Stimulated activated CD4-positive, alpha-beta T cell treated with anti-CD3 and anti-CD28 coated beads, TNF-alpha, amount 100 ng/mL, for 1 hour (primary cell): ENCODE measurements at places on chromosomes 2 and 18.

- no peak for DNase-seq
Observed at GRCh38 chr2:5657231-5657630, 35.0 kb upstream of the SOX11 start.

DNA sequence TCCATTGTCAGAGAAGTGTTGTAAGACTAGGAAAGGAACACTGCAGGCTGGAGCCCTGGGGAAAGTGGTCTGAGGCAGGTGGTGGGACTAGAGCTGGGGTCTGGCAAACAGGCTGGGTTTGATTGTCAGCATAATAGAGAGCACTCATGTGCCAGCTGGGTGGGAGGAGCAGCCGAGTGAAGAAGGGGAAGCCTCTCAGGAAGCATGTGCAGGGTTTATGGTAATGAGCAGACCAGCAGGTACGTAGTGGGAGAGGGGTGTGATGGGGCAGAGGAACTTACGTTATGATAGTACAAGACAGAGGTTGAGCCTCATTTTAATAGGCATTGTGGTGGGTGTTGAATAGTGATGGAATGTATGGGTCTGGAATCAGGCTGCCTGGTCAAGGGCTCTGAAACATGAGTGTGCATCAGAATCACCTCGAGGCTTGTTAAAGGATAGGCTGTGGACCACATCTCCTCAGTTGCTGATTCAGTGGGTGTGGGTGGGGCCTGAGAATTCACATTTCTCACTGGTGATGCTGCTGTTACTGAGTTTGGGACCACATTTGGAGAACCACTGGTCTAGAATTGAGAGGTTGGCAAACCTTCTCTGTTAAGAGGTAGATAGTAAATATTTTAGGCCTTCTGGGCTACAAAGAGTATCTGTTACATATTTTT lies 1.7 kb upstream of the MGAT5 start:
- DNase-seq = no peak

- DNase-seq = no peak
Observed at GRCh38 chr2:55916473-55917049, 7.0 kb downstream of the EFEMP1 start.

GRCh38 chr2:203904022-203904421 lies 32.5 kb upstream of the ICOS start:
- DNase-seq = no peak

DNA sequence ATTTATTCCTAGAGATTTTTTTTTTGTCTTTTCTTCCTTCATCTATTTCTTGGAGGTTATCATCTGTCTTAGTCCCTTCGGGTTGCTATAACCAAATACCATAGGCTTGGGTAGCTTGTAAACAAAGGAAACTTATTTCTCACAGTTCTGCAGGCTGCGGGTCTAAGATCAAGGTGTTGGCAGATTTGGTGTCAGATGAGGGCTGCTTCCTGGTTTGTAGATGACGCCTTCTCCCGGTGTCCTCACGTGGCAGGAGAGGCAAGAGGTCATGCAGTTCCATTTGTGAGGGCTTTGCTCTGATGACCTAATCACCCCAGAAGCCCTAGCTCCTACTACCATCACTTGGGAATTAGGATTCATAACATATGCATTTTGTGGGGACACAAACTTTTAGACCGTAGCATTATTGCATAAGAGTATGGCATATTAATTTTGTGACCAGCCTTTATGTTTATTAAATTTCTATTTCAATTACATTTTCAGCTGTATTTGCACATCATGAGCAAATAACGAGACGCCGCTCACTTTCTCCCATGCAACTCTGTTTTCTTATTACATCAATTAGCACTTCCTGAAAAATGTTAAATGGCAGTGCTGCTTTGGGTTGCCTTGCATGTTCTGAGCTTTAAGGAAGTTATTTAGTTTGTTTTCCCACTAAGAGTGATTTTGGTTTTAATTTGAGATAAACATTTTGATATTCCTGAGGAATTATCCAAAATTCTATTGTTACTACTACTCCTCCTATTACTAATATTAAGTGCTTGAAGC lies 246.4 kb upstream of the HDAC4 start:
- no peak for DNase-seq

DNA sequence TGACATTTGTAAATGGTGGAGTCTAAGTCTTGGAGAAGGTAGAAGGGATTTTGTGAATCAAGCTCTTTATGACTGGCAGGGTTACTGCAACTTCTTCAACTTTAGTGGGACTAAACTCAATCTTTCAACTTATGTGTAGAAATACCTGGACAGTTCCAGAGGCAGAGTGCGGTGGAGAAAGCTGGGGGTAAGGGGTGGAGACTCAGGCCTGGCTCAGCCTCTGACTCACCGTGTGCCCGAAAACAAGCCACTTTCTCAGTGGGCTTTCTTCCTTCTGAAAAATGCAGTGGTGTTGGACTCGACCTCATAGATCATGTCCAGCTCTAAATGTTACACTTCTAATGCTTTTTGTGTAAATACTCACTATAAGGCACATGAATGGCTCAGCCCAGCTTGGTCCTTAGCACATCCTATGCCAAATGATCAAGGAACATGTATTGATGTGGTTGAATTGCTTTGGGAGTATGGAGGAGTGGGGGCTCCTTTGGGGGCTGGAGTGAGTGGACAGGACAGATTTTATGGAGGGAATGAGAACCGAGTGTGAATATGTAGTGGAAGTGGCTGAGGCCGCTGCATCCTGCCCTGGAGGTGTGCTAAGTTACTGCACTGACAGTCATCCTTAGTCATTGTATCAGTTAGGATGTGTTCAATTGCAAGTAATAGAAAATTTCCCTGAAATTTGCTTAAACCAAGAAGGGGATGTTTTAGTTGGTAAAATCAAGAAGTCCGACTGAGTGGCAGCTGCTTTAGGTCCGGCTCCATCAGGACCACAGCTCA lies 32.2 kb upstream of the IGFBP5 start:
- no peak for DNase-seq

DNA sequence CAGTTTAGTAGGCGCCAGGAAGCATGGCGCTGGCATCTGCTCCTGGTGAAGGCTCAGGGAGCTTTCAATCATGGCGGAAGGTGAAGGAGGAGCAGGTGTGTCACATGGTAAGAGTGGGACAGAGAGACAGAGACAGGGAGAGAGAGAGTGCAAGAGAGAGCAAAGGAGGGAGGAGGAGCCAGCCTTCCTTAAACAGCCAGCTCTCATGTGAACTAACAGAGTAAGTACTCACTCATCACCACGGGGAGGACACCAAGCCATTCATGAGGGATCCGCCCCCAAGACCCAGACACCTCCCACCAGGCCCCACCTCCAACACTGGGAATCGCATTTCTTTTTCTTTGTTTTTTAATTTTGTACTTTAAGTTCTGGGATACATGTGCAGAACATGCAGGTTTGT lies 40.8 kb upstream of the CLASP1 start:
- no peak for DNase-seq

GRCh38 chr2:233363744-233364235 lies 9.5 kb downstream of the DGKD start:
- DNase-seq = no peak

DNA sequence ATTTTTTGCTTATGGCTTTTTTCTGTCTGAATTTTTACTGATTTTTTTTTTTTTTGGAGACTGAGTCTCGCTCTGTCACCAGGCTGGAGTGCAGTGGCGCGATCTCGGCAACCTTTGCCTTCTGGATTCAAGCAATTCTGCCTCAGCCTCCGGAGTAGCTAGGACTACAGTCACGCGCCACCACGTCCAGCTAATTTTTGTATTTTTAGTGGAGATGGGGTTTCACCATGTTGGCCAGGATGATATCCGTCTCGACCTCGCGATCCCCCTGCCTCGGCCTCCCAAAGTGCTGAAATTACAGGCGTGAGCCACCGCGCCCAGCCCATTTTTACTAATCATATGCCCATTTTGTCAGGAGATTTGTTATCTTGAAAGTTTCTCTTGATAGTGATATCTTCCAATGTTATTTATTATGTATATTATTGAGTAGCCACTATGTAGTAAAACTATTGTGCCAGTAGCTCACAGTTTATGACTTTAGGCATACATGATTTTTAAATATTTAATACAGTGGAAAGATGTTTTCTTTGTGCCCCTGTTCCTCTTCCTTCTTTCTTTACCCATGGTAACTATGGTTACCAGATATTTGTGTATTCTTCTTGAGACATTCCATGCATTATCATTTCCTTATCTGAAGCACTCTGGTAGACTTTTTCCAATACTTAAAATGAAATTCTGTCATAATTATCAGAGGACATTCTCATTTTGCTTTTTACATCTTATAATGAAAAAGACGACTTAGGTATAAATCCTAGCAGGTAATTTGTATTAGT lies 2.1 kb downstream of the HAT1 start:
- DNase-seq = no peak

DNA sequence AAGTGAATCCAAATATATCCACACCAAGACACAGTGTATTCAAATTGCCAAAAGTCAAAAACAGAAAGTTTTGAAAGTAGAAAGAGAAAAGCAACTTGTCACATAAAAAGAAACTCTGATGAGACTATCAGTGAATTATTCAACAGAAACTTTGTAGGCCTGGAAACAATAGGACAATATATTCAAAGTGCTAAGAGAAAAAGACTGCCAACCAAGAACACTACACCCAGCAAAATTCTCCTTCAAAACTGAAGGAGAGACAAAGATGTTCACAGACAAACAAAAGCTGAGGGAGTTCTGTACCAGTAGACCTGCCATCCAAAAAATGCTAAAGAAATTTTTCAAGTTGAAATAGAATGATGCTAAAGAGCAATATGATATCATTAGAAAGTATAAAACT lies 69.6 kb downstream of the GYPC start:
- no peak for DNase-seq

DNA sequence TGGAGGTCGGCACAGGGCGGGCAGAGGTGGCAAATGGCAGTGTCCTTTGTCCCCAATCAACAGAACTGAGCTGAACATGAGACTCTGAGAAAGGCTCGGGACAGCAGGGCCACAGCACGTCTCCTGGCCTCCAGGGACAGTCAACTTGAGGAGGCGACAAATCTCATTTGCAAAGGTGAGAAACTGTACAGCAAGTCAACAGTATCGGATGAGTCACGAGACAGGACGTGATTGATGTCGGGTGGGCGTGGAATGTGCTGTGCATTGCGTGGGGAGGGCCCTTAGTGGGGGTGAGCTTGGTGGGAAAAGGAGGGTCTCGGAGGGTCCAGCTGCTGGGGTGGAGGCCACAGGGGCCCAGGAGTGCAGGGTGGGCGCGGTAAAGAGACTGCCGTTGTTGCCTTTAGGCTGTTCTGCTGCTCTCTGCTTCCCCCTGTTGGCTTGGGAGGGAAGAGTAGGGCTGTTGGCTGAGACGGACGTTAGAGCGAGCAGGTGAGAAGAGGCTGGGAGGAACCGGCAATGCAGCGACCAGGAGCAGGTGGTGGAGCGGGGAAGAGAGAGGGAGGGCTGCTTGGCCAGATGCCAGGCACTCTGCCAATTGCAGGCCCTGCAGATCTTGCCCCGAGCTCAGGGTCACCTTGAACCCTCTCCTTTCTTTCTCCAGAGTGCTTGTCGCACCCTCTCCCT lies 164.3 kb downstream of the BCL2 start:
- peak; percentile 53 for DNase-seq

DNA sequence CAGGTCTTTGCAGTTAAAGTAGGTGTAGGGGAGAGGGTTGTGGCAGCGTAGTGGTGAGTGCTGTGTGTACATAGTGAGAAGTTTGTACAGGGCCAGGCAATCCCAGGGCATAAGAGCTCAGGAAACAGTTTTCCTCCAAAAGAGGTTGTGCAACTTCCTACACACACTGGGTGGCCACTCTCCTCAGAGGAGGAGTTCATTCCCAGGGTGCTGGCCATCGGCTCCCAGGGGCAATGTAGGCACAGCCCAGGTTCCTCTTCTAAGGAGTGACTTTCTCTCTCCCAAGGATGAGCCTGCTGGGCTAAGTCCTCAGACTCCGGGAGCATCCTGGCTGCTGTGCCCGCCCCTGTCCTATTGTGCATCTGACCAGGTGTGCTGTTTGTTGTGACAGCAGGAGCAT lies 3.0 kb downstream of the ACOXL start:
- no peak for DNase-seq

DNA sequence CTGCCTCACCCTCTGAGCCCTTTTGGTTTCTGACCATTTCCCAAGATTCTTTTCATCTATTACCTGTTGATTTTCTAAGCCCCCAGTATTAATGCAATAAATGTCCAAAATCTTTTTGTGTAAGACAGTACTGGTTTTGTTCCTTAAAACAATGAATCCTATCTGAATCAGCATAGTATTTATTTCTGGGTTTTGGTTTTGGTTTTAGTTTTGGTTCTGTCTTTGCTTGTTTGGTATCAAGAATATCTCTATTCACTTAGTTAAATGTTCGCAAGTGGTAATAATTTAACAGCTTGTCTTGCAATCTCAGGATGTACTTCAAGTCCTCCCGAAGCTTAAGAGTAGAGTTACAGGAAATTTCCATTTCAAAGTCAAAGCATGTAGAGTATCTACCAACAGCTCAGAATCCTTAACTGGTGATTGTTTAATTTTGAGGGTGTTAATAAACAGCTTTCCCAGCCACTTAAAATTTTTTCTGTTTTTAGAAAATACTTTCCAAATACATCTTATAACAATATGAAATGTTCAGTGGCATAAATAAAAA lies 67.7 kb upstream of the NEDD4L start:
- no peak for DNase-seq

- no peak for DNase-seq
Observed at GRCh38 chr2:113257516-113258264, 21.0 kb downstream of the PAX8 start.

DNA sequence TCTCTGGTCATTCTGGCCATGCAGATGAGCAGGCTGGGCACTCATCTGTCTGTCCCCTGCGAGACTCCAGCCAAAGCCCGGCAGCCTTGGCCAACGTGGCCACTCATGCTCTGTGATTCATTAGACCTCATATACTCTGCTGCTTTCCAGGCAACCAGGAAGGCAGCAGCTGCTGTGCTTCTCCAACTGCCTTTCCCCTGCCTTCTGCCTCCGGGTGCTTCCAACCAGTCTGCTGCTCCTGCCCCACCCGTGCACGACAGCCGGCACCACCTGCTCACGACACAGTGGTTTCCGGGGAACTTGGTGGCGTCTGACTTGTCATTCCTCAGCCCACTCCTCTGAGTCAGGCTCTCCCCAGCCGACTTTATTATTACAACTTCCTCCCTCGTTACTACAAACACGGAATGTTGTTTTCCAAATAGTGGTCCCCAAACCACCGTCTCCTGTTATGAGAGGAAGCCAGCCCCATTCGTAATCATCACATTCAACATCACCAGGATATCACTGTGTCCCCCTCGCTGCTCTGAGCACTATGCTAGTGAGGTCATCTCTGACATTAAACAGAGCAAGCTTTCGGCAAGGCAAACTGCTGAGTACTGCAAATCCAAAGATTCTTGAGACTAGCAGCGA lies 392.4 kb downstream of the ALK start:
- no peak for DNase-seq

DNA sequence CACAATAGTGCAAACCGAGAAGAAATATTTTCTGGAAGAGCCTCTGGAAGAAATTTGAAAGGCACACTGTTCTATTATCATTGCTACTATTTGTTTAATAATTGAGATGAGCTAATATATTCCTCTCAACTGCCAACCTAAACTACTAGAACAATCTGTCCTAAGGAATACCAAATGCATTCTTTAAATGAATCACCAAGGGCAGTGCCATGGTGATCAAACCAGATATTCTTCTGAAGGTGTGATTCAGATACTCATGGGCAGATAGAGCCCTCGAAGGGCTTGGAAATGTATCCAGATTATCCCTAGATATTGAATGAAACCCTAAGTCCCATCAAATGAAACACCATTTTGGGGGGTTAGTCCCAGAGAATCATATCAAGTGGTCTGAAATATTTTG lies 76.6 kb downstream of the FIGN start:
- DNase-seq = no peak

- no peak for DNase-seq
Observed at GRCh38 chr2:181520253-181520652, 63.1 kb downstream of the ITGA4 start.
